ENCODE measurements at places on chromosomes 7 and 10.

DNA sequence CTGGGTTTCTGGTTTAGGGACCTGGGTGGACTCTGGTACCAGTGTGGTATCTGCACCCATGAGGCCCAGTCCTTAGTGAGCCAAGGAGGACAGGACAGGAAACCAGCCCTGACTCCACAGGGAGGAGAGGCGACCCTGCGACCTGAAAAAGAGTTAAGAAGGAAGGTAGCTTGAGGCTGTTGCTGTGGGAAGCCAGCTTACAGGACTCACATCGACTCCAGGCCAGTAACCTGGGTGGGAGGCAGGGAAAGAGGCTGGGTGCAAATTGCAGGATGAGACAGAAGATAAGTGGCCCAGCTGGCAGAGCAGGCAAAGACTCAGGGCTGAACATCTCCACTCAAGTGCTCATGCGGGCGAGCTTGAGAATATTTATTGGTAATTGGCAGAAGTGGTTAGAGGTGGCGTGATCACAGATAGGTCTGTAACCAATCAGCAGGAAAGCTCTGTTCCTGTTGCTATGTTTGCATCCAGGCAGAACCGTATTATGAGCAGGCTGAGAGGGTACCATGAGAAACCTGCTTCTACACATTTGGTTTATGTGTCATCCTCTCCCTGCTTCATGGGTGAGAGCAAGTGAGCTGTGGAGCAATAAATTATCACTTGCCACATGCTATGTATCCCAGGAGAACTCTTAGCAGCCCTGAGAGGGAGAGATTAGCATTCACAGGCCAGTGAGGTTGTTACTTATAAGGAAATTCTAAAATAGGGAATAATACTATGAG, 11.0 kb downstream of the TLL2 start:
- DNase-seq = no peak

DNA sequence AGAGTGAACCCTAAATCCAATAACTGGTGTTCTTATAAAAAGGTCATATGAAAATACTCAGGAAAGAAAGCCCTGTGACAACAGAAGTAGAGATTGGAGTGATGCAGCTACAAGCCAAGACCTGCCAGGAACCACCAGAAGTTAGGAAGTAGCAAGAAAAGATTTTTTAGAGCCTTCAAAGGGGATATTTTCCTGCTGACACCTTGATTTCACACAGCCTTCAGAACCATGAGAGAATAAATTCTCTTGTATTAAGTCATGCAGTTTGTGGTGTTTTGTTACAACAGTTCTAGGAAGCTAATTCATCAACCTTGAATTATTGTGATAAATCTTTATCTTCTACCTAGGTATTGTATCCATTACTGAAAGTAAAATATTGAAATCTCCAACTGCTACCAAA, 81.0 kb downstream of the HYCC1 start:
- no peak for DNase-seq

DNA sequence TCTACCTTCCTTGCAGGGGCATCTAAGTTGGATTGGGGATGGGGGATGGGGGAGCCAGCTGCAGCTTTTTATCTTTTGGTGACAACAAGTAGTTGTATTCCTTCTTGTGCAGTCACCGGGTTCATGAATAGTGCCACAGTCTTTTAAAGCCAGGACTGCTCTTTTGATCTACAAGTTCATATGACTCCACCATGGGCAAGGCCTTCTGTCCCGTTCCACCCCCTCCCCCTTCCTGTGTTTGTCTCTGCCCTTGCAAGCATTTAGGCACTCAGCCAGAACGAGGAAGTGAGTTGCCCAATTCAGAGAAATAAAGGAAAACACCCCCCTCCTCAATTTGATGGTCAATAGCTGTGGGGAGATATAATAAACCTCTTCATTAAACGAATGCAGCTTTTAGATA, 44.8 kb upstream of the EGR2 start:
- DNase-seq = no peak

DNA sequence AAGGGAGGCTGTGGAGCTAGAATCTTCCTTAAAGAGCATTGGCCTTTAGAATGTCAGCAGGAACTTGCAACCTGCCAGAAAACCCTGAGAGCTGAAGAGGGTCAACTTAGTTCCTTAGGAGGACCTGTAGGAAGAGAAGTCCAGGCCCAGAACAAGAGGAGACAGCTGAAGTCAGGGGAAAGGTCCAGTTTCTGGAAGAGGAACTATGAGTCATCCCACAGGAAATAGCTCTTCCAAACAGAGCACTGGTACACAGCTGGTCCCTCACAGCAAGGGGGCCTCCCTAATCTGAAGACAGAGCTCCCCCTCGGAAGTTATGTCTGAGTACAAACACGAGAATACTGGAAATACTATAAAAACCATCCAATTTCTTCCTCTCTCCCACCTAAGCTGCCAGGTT, 98.9 kb downstream of the HERPUD2 start:
- DNase-seq = no peak

- DNase-seq = no peak
Measured at GRCh38 chr10:22133749-22134624, 83.8 kb downstream of the EBLN1 start.

DNA sequence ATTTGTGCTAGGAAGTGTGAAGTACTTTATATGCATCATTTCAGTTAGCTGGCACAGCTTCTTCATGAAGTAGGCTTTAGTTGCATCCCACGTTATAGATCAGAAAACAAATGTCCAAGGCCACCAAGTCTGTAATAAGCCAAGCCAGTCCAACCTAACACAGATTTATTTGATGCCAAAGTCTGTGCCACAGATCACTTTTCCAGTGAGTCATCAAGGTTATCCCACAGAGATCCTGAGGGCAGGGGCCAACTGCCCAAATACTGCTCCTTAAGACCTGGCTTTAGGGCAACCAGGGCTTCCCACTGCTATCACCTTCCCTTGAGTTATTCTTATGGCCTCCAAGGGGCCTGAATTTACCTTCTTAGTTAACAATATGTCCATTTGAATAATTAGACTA, 1340.4 kb downstream of the XPNPEP1 start:
- no peak for DNase-seq

GRCh38 chr7:157002819-157003421, 7.5 kb downstream of the MNX1 start:
- DNase-seq = no peak

GRCh38 chr10:66931340-66931948, 5.6 kb downstream of the LRRTM3 start:
- DNase-seq = no peak

DNA sequence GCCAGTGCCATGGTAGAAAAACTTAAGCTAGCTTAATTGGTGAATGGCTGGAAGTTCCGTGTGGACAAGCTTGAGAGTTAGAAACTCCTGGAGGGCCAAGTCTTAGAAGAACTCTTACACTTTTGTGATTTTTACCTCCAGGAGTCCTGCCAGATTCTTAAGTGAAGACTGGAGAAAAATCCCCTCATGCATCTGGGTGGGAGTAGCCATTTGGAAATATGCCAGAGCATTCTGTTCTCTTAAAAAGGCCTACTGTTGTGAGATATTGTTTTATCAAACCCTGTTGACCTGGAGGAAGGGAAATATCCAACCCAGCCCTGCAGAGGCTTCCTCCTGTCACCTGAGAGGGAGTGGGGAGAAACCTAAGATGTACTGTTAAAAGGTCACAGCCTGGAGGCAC, 17.6 kb upstream of the MCM10 start:
- no peak for DNase-seq

DNA sequence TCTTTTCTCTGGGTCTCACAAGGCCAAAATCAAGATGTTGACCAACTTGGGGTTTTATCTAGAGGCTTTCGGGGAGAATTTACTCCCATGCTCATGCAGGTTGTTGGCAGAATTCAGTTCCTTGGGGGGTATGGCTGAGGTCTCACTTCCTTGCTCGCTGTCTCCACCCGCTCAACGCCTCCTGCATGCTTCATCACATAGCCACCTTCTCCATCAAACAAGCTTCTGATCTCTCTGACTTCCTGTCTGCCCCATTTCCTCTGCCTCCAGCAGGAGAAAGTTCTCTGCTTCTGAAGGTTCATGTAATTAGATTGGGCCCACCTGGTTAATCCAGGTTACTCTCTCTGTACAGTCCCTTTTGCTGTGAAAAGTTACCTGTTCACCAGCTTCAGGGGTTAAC, 179.1 kb upstream of the FZD1 start:
- no peak for DNase-seq

DNA sequence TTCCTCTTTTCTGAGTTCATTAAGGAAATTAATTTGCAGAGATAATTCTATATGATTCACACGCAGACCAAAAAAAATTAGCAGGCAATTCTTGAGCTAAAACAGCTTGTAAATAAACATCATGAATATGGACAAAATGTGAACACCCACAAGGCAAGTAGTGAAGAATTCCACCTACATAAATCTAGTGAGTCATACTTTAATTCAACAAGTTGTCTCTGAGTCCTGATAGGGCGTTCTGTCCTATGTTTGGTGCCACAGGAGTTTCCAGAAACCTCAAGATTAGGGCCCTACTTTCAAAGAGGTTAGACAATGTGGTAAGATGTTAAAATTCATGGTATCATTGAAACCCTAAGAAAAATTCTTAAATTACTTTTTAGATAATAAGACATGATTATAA, 122.3 kb downstream of the SGMS1 start:
- no peak for DNase-seq

DNA sequence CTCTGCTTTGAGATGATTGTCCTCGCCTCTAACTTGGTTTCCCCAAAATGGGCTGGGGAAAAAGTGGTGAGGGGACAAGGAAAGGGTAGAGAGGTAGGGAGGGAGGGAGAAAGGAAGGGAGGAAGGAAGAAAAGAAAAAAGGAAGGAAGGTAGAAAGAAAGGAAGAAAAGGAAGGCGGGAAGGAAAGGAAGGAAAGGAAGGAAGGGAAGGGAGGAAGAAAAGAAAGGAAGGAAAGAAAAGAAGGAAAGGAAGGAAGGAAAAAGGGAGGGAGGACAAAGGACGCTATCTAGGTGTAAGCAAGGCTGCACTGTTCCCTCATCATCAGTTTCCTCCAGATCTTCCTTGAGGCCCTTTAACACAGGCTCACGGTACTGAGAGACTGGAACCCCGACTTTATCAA, 2.2 kb downstream of the GNA12 start:
- DNase-seq = no peak

GRCh38 chr7:71350680-71351079, 218.7 kb downstream of the GALNT17 start:
- no peak for DNase-seq

- DNase-seq = no peak
Measured at GRCh38 chr10:98649170-98649569, 202.4 kb upstream of the HPS1 start.

All from C1 segment of cervical spinal cord (tissue), 14 donors.